ENCODE measurements at places on chromosomes 2 and 18.

GRCh38 chr2:5520463-5520972 is 171.7 kb upstream of the SOX11 start:
- DNase-seq = no peak

DNA sequence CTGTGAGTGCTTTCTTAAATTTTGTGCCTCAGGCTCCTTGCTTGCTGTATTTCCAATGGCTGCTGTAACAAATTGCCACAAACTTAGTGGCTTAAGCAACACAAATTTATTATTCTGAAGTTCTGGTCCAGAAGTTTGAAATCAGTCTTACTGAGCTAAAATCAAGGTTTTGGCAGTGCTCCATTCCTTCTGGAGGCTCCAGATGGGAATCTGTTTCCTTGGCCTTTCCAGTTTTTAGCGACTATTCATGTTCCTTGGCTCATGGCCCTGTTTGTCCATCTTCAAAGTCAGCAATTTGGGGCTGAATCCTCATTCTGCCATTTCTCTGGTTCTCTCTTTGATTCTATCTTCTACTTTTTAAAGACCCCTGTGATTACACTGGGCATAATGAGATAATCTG is 31.8 kb downstream of the STRADB start:
- DNase-seq = no peak

GRCh38 chr2:10140841-10141610 is 18.5 kb downstream of the RRM2 start:
- no peak for DNase-seq

DNA sequence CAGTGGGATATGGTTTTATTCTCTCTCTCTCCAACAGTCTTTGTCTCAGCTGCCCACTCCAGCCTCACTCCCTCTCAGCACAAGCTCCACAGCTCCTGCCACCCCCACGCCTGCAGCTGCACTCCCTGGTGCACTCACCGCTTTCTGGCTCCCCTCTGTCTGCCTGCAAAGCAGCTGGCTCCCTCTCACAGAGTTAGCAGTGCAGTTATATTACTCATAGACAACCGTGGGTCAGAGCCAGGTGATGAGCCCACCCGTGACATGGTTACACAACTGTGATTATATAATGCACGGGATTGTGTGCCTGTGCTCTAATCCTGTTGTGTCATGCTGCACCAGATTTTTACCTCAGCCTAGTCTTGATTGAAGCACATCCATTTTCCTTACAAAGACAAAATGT is 276.9 kb upstream of the CHAC2 start:
- DNase-seq = no peak

DNA sequence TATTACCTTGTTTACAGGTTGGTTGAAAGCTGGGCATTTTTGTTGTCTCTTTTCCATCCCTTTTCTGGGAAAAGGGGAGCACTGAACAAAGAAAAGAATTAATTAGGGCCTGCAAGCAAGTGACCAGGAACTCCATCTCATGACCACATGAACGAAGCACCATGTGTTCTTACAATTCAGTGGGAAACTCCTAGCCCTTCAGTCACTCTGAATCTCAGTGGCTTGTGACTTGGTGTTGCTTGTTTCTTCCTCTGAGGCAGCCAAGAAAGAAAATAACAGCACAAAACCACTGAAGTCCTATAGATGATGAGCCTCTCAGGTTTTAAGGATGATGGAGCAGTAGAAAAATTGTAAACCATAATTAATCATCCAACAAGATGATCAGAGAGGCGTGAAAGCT is 129.1 kb upstream of the CAB39 start:
- no peak for DNase-seq

GRCh38 chr18:39635966-39636365 is 2070.4 kb upstream of the CELF4 start:
- DNase-seq = no peak

DNA sequence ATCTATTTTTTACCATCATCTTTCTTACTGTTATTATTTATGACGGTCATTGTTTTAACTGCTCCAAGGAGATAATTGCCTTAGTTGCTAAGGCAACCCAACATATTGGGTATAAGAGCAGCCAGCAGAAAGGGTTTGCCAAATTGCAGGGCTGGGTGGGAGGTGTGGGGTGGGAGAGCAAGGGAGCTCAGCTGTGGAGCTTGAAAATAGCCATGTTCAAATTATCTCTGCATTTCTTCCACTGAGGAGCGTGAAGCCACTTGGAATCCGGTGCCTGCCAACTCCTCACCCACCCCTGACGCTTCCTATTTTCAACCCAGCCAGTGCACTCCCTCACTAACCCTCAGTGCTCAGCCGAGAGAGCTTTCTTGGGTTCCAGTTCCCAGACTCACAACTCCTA is 60.8 kb downstream of the SETBP1 start:
- no peak for DNase-seq

GRCh38 chr2:222603501-222603900 is 52.4 kb downstream of the FARSB start:
- DNase-seq = no peak

GRCh38 chr18:78856569-78857313 is 122.9 kb upstream of the SALL3 start:
- DNase-seq = no peak

- no peak for DNase-seq
Observed at GRCh38 chr18:10454681-10455557, 484 bp downstream of the APCDD1 start.

- no peak for DNase-seq
Observed at GRCh38 chr2:88148929-88149438, 21.1 kb upstream of the FABP1 start.

DNA sequence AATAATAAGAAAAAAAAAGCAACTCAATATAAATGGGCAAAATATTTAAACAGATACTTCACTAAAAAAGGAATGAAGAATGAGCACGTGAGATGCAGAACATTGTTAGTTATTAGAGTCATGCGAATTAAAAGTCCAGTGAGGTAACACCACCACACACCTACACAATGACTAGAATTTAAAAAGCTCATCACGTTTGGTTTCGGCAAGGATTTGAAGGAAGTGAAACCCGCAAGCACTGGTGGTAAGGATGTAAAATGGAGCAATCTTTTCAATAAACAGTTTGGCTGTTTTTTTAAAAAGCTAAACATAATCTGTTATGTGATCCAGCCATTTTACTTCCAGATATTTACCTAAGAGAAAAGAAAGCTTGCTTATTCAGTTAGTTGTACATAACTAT is 1181.6 kb upstream of the CELF4 start:
- no peak for DNase-seq
